ENCODE measurements at places on chromosomes 11 and 22.

- no peak for DNase-seq
These were observed 5.3 kb downstream of the P2RY6 start for GRCh38 chr11:73277467-73277866.

- no peak for DNase-seq
These were observed at the start of gene PKP3 for GRCh38 chr11:394034-394857. TSS of gene PKP3 (plus strand) at chr11:394209. CDS start at chr11:394293, 84 bp downstream.

DNA sequence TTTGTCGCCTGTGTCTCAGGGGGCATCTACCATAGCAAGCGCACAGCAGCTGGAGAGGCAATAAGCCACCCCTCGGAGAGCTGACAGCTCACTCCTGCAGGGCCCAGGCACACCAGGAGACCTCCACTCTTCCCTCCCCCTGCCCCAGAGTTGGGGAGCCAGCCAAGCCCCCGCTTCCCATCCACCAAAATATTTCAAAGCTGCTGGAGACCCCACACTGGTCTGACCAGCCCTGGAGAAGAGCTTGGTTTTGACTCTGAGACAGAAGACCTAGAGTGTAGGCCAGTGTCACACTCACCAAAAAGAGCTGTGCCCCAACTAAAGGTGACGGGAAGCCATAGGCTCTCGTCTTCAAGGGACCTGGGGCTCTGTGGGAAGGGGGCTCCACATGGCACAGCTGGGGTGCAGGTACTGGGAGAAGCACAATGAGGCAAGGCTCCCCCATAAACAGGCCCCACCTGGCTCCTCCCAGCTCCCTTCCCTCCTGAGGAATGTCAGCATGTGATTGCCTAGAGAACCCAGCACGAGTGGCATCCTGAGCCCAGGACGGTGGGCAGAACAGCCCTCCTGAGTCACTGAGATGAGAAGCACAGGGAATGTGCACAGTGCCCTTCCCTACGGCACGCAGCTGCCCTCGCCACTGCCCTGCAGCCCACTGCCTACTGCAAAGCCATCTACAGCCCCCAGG, 5.8 kb upstream of the GNAZ start:
- no peak for DNase-seq

DNA sequence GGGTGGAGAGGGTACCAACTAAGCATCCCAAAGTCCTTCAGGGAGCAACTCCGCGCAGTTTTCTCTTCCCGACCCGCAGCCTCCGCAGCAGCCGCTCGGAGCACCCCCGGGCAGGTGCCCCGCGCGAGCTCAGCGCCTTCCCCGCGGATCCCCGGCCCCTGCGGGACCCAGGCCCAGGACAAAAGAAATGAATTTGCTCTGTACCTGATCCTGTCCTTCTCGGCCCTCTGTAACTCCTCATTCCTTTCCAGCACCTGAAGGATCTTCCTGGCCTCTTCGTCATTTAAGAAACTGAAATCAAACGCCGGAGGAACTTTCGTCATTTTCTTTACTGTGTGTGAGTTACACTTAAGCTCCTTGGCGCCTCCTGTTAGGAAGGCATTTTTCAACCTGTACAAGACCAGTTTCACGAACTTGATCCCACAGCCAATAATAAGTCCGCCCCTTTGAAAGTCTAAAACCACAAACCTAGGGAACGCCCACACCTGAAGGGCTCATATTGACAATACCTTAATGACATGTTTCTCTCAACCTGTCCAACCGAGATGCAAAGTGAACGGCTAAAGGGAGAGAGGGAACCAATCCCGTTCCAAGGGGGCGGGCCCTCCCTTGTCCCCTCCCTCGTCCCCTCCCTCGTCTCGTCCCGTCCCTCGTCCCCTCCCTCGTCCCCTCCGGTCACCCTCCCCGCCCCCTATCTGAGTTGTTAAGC, at the start of gene EXPH5:
Gene EXPH5 (minus strand): TSS at position 555 of the 709 bp plus-strand sequence. CDS start 232 bp downstream, at position 323.
- DNase-seq: no peak

DNA sequence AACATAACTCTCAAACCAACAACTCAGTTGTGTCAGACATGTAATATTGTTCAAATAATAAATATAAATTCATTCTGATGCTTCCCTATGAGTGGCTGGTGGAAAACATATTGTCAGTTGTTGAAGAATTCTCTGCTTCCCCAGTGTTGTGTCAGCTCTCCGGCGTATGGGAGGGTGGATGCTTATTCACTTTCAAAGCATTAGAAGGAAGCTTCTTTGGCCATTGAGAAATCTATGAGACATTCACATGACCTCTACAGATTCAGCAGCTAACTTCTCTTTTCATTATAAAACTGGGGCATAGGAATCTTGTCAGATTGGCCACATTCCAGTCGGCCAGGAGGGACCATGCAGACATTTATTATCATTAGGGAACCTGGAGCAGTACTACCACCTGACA, 2.9 kb downstream of the OR51V1 start:
- DNase-seq: no peak

Data from cortex of kidney (tissue), 1 donor.